CD4-positive, alpha-beta T cell treated with Interleukin-6 at 100 ng/mL for 8 hours (primary cell): ENCODE measurements at places on chromosomes 1 and 21.

DNA sequence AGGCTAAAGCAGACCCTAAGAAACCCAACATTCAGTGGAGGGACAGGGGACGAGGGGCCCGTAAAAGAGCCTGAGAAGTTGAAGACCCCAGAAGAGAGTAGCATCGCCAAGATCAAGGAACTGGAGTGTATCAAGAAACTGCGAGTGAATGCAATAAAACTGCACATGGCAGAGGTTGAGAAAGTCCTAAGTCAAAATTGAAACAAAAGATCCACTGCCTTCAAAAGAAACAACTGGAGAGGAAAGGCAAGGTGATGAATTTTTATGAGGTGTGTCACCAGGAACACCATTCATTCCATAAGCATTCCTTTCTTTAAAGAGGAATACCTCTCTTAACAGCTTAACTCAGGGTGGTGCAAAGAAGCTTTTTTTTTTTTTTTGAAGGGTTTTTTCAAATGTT, 38.3 kb upstream of the ADORA3 start:
- no peak for DNase-seq

DNA sequence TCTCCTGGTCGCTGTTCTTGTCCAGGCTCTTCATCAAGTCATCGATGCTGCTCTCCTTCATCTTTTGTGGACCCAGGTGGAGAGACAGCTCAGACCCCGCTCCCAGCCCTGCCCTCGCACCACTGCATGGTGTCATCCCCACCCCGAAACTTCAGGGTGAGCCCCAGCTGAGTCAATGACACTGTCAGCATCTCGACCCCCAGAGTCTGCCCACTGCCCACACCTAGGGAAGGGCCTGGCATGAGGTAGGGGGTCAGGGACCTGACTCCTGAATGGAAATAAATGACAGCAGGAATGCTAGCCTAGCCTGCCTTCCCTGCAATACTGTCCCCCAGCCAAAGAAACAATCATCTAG, 1.6 kb upstream of the S100A6 start:
- DNase-seq: no peak

GRCh38 chr1:39127513-39127912, 77.0 kb upstream of the MACF1 start:
- DNase-seq: no peak

DNA sequence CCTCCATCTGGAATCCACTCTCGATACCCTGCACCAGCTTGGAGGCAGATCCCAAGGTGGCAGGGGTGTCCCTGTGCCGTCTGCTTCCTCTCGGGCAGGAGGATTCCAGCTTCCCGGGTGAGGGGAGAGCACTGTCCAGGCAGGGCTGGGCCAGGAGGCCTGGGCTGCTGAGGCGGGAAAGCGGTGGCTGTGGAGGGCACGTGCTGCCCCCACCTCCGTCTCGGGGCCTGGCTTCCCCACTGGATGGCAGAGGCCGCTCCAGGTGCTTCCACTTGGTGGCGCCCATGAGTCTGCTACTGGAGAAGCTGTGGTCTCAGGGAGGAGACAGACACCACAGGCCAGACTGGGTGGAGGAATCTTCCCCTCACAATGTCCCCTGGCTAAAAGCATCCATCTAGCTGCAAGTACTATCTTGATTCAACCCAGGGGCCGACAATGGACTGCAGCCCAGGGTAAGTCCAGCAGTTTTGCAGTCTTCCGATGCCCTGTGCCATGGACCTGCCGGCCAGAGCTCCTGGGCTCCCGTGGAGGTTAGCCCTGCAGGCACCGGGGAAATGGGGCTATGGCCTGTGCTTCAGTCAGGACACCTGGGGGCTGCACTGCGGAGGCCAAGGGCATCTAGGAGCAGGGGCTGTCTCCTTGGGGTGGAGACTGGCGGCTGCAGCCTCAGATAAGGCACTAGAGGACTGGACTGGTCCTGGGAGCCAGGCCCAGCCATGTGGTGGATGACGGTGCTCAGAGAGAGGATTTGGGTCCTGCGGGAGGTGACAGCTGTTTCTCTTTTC, 41.3 kb upstream of the EIF4G3 start:
- no peak for DNase-seq

- no peak for DNase-seq
Measured at GRCh38 chr21:42854246-42855010, 24.9 kb downstream of the WDR4 start.

- DNase-seq: no peak
Measured at GRCh38 chr1:97061604-97062003, 340.0 kb downstream of the PTBP2 start.
